NB4 (cell line): ENCODE measurements at places on chromosomes 4 and X.

DNA sequence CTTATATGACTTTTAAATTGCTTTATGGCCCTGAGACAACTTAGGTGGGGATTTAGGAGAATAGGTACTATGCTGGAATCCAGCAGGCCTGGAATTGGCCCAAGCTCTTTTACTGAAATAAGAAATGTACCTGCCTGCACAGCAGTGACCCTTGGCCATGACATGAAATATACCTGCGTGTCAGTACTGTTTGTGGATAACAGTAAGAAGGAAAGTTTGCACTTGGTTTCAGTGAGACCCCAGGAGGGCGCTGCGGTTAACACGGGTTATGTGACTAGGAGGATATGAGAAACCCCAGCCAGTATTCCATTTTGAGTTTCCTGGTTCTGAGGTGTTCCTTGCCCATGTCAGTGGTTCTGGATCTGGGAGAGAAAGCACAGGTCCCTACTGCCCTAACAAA is 5.3 kb downstream of the MTM1 start:
- no peak for DNase-seq

DNA sequence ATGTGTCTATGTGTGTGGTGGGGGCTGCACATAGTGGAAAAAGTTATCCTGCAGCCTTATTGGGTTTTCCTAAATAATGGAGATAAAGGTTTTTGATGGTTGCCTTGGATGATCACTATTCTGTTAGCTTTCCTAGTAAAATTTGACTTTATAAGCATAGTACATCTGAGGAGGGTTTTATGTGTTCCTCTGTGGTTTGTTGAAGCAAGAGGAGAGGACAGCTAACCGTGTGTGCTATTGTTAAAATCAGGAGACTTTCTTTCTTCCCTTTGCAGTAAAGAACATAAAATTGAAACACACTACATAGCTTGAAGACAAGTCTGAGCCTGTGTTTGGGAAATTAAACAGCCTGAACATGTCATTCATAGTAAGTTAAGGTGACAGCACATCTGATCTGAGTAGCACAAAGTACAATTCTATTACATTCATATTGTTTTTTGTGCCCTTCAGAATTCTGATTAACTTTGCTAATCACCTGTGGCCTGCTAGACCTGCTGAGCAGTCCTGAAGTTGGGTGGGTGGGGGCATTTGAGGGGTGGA is 36.8 kb downstream of the C4orf51 start:
- no peak for DNase-seq

- DNase-seq: no peak
Measured at GRCh38 chr4:122764071-122764820, 31.7 kb downstream of the BBS12 start.

GRCh38 chr4:134276476-134276875 is 74.9 kb upstream of the PABPC4L start:
- DNase-seq: no peak

DNA sequence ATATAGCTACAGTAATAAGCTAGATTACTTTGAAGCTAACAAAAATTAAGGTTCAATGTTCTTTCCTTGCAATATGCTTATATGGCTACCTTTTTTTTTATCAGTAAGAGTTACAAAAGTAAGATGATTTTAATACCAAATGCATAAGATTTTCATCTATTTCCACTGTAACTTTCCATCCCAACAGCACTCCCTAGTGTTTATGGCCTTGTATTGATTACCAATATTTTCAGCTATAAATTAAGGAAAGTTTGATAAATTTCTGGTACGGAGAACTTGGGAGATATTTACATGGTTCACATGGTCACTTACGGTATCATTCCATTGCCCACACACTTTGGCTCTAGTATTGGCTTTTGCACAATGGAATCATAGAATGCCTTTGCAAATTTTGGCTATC is 448.9 kb upstream of the PABPC4L start:
- DNase-seq: no peak

DNA sequence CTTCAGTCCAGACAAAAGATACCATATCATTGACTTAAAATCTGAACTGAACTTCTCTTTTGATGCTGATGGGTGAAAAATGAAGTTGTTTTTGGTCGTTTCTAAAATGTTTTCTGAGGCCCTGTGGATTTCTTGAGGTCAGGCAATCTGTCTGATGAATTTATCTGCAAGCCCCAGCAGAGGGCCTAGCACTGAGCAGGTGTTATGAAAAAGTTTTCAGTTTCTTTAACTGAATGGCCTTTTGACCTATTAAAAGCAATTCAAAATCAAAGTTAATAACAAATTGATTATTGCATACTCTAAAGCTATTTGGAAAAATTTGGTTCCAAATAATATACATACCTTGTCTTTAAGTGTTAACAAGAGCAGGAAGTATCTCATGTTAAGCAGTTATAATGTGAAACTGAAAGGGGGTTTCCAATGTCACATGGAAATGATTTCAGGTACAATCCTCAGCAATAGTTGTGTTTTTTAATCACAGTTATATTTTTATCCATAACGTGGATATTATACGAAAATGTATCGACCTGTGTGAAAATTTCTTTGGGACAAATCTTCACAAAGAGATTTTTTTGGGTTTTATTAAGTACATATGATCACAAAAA is 285.0 kb downstream of the SPANXN1 start:
- DNase-seq: no peak

GRCh38 chrX:72131317-72132294 is at the start of gene RTL5:
Gene RTL5 (minus strand): TSS chrX:72131915.
- DNase-seq: peak; percentile 75

DNA sequence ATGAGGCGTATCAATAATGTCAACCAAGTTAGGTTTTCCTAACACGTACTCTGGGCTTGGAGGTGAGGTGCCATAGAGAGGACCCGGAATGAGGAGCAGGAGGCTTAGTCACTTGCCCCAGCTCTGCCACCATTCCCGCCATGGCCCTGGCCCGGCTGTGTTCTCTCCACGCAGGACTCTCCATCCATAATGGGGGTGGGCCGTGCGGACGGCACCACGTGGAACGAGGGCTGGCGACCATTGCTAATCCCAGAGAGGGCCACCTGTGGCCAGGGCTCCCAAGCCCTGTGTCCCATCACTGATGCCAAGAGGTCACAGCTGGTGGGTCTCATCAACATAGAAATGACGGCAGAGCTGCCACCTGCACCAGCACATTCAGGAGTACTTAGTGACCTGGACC is 76.4 kb downstream of the JAKMIP1 start:
- DNase-seq: no peak

- no peak for DNase-seq
Measured at GRCh38 chr4:98612318-98613250, 45.8 kb downstream of the TSPAN5 start.

GRCh38 chrX:132833373-132833772 is 125.1 kb downstream of the HS6ST2 start:
- DNase-seq: no peak

GRCh38 chrX:145609951-145610511 is 207.6 kb upstream of the SLITRK2 start:
- DNase-seq: no peak

DNA sequence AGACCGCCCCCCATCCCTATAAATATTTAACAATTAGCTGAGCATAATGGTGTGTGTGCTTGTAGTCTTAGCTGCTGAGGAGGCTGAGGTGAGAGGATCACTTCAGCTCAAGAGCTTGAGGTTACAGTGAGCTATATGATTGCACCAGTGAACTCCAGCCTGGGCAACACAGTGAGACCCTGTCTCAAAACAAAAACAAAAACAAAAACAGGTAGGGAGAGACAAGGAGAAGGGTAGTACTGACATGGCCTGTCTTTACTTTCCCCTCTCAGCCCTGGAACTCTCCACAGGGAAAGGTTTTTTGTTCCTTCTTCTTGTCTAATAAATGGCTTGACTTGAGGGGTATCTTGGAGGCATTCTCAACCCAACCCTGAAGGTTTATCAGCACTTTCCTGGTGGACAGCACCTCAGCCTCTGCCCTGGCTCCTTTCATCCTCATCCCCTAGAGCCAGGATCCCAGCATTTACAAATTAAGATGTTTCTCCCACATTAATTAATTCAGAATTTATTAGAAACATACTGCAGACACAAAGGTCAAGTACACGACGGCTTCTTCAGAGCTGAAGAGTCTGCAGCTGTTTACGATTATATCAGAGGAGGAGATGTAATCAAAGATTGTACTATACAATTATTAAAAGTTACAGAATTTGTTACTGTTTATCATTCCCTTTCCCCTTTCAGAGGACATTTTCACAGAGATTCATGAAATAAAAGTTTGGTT is 131.8 kb downstream of the AFF1 start:
- DNase-seq: no peak

DNA sequence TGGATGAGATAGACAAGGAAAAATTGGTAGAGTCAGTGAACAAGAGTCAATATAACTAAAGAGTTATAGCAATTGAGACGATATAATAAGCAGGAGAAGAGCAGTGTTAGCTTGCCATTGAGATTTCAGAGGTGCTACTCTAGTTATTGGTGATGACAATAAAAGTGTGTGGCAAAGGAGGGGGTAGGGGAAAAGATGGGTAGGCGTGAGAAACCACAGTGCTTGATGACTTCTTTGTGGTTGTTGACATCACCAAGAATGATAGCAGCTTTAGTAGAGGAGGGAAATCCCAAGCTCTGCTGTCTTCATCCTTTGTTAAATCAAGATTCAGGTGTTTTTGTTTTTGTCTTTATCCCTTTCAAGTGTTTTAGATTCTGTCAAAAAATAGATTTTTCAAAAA is 179.9 kb upstream of the PPP3CA start:
- peak; percentile 23 for DNase-seq

- DNase-seq: no peak
Measured at GRCh38 chr4:143403553-143403820, 66.8 kb downstream of the GAB1 start.

DNA sequence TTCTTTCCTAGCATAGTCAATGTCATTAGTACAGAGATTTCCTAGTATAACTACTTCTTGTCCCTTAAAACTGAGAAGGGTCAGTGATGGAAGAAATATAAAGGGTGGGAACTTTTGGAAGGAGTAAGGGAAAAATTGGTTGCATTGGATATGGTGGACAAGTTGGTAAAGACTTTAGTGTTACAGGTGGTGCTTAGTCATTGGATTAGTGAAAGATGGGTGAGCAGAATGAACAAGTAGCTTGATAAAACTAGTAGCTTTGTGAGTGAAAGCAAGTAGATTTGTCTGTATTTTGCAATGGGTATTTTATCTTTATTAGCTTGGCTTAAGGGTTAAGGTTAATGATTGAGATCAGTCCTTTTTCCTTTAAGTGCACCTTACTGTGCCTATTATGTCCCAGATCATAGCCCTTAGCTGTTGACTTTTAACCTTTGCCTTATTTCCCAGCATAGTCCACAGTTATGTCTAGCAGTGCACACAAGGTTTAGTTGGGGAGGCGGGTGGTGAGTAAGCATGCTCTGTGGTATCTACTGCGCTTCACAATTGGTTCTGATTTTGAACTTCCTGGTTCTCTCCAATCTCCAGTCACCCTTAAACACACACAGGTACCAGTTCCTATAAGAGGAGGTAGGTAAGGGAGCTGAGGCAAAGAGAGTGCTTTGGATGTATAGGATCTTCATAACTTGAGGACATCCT is 9.5 kb downstream of the WDR44 start:
- peak; percentile 16 for DNase-seq

DNA sequence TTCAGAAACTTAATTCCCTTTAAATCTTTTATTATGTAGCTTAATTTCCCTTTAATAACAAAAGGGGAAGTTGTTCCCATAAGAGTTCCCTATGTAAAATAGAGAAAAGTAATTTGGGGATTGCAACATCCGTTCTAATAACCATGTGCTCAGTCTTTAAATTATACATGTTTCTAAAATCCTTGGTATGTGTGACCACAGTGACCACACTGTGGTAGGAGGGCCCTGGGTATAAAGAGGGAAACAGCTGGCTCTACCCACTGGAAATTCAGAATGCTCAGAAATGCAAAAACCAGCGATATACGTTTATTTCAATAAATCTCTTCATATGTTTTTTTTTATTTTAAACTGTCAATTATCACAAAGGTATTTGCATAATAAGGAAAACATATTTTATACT is 219.1 kb downstream of the FGF13 start:
- peak; percentile 1 for DNase-seq

DNA sequence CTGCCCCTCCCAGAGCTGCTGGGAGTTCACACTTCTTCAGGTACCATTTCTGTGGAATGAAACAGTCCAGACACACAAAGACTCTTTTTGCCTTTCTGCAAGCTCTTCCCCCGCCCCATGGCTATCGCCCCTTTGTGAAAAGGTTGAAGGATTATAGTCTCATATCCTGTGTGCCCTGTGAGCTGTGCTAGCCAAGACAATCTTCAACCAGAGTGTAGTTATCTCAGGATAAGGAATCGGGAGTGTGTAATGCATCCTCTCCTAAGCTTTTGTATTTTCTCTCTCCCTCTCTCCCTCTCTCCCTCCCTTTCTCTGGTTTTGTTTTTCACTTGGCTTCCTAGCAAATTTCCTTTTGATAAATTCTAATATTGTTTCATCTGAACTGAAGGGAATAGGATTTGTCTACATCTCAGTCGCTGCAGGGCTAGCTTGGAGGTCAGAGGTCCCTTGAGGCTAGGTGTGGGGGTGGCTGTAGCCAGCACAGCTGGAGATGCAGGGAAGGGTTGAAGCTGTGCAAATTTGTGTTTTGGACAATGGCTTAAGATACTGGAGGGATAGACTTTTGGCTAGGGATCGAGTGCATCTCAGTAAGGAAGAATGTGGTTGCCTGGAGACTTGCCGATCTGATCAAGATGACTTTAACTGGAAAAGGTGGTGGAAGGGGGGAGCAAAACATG is 74.6 kb upstream of the NALF2 start:
- no peak for DNase-seq

DNA sequence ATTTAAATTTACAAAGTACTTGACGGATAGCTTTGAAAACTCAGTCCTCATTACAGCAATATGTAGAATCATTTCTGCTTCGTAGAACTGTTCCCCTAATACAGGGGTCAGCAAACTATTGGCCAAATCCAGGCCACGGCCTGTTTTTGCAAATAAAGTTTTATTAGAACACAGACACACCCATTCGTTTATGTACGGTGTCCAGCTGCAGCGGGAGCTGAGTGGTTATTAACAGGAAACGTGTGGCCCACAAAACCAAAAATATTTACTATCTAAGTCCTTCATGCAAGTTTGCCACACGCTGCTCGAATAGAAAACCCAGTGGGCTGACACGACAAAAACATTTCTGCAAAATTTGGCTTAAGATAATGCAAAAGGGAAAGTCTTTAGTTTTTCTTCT is 146.5 kb downstream of the AFAP1 start:
- no peak for DNase-seq

- DNase-seq: no peak
Measured at GRCh38 chrX:6067600-6067999, 161.1 kb downstream of the NLGN4X start.

DNA sequence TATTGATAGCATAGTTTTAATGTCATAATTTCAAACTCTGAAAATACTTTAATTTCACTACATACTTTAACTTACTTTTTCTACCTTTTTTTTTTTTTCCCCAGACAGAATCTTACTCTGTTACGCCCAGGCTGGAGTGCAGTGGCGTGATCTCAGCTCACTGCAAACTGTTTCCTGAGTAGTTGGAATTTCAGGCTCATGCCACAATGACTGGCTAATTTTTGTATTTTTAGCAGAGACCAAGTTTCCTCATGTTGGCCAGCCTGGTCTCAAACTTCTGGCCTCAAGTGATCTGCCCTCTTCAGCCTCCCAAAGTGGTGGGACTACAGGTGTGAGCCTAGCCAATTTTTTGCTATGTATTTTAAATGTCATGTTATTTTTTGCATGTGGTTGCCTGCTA is 741.6 kb downstream of the TRAM1L1 start:
- no peak for DNase-seq

- DNase-seq: no peak
Measured at GRCh38 chr4:54094451-54094850, 5.5 kb upstream of the GSX2 start.
